ENCODE measurements at places on chromosomes 7 and 10.

DNA sequence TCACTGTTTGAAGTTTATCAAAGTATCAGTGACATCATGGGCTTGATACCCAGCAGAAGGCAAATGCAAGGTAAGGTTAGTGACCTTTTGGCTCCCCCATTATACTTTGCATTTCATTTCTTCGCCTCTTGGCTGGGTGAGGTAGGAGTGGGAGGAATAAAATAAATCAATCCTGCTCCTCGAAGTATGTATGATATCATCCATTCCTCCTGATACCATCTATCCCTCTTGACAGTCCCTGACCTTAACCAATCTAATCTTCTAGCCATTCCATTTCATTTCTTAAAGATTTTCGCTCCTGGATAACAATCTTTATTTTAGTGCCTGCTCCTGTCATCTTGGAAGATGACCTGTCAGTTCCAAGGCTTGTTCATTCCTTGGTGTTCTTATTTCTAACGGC, 1083.3 kb downstream of the NXPH1 start:
- DNase-seq = no peak

DNA sequence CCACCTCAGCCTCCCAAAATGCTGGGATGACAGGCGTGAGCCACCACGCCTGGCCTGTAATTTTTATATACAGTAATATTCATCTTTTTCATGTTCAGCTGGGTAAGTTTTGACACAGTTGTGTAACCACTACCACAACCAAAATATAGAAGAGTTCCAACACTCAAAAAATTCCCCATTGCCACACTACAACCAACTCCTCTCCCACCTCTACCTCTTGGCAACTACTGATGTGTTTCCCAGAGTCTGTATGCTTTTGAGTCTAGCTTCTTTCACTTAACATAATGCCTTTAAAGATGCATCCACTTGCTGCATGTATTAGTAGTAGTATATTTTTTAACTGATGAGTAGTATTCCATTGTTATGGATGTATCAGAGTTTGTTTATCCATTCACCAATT, 90.7 kb downstream of the SRPK2 start:
- DNase-seq = no peak

- DNase-seq = no peak
Measured at GRCh38 chr10:128416231-128416630, 290.0 kb upstream of the MKI67 start.

GRCh38 chr7:4835398-4836205, 26.2 kb downstream of the PAPOLB start:
- no peak for DNase-seq

DNA sequence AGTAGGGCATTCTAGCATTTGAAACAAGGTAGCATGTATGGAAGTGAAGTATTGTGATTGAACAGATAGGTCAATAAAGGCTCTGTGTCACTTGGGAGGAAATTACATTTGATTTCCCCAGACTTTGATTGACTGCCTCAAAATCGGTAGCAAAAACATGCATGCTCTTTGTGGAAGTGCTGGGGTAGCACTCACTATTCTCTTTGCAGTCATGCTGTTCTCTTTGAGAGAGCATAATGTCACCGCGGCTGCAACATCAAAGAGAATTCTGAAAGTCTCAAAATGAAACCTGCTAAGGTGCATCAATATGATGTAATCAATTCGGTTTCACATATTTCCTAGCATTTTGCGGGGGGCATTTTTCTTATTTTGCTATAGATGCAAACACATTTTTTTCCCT, 64.2 kb downstream of the ARMC3 start:
- no peak for DNase-seq

- no peak for DNase-seq
Measured at GRCh38 chr7:6234384-6234783, 38.0 kb downstream of the CYTH3 start.

- DNase-seq = no peak
Measured at GRCh38 chr10:71534568-71535194, 138.0 kb downstream of the CDH23 start.

DNA sequence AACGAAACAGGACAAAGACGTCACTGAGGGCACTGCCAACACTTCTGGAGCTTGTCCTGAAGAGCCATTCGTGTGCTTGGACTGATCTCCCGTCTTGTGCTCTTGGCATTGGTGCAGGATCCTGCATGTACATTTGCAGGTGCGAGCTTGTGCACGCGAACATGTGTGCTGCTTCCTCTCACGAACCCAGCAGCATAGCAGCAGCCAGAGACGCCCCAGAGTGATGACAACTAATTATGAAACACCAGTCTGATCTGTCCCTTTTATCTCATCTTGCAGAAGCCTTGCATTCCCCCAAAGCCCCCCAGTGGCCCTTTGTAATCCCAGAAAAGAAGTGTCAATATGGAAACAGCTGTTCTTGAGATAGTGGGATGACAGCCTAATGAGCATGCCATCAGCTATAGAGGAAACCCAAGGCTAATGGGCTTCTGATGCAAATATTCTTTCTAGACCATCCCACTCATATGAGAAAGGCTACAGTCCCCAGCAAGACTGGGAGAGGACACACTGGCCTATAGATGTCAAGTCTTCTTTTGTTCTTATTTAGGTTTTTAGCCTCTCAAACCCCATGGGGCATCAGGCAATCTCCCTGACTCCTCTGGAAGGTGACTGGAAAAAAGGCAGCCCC, 310.6 kb downstream of the FRMD4A start:
- DNase-seq = no peak

GRCh38 chr7:123570390-123571182, 13.0 kb upstream of the NDUFA5 start:
- no peak for DNase-seq

DNA sequence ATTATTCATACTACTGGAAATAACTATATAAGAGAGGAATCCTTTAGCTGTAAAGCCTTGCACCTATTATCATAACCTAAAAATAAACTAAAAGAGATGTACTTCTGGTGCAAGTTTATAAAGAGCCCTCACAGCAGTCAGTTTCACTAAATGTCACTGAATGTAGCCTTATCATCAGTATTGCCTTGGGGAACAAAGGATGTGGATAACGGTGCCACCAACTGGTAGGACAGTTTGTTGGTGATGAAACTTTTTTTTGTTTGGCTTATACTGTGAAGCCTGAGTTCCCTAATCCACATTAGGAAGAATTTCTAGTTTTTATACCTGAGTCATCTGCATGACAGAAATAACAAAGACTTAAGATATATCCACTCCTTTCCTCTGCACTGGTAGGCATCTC, 117.9 kb upstream of the COL1A2 start:
- peak; percentile 39 for DNase-seq

GRCh38 chr10:13624630-13625029, 37.9 kb downstream of the PRPF18 start:
- no peak for DNase-seq

DNA sequence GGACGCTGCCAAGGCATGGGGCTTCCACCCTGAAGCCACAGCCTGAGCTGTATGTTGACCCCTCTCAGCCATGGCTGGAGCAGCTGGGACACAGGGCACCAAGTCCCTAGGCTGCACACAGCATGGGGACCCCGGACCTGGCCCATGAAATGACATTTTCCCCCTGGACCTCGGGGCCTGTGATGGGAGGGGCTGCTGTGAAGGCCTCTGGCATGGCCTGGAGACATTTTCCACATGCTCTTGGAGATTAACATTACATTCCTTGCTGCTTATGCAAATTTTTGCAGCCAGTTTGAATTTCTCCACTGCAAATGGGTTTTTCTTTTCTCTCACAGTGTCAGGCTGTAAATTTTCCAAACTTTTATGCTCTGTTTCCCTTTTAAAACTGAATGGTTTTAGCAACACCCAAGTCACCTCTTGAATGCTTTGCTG, 463.6 kb downstream of the ZWINT start:
- no peak for DNase-seq

DNA sequence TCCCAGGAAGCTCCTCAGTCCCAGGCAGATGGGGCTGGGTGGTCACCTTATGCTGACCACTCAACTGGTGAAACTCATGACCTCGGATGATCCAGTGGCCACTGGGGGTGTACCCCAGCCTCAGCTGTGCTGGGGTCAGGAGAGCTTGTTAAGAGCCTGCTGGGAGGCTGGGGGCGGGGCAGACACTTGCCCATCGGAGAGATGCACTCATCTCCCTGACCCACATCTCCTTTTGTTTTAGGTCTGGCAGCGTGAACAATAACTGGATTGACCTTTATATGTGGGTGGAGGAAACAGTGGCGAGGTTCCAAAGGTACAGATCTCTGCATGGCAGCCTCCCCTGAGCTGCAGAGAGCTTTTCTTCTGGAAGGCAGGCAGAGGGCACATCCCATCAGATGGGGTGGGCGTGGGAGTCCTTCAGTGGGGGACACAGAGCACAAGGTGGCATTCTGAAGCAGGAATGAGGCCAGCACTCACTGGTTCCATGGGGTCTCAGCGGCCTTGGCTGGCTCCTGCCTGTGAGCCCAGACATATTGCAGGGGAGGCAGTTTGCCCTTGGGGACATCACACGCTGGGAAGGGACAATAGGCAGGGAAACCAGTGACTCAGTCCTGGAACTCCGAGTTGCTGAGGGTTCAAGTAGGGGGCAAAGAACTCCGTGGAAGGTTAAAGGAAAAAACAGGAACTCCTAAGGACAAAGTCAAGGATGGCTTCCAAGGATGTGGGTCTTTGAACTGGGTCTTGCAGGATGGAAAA, 5.2 kb downstream of the ANTXRL start:
- DNase-seq = no peak

DNA sequence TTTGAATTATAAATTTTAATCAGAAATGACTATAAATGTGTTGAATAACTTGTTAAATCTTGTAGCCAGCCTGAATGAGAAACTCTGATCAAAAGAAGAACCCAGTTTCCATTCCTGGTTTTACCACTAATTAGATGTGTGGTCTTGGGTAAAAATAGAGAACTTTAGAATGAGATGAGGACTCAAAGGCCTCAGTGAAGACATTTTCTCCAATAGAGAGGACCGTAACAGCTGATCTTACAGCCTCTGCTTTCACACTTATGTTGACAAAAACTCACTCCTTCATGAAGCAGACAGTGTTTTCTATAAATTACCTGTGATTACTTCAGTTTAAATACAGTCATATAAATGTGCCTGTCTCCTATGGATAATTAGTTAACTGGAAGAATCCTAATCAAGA, 200.1 kb upstream of the MEOX2 start:
- DNase-seq = no peak

- no peak for DNase-seq
Measured at GRCh38 chr7:154627646-154628290, 375.2 kb downstream of the PAXIP1 start.

DNA sequence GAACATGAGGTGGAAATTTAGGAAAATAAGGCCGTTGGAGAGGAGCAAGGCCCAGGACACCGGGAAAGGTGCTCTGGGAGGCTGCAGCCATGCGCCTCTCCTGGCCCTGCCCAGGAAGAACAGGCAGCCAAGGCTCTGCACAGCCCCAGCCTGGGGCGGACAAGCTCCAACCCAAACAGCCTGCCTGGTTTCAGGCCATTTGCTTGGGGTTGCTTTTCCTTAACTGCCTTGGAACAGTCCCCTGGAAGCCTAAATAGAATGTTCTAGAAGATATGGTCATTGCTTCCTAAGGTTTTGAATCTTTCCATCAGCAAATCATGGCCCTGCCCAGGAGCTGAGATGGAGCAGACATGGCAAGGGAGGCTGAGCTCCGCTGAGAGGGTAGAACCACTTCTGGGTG, 11.0 kb downstream of the VSTM4 start:
- DNase-seq = no peak

DNA sequence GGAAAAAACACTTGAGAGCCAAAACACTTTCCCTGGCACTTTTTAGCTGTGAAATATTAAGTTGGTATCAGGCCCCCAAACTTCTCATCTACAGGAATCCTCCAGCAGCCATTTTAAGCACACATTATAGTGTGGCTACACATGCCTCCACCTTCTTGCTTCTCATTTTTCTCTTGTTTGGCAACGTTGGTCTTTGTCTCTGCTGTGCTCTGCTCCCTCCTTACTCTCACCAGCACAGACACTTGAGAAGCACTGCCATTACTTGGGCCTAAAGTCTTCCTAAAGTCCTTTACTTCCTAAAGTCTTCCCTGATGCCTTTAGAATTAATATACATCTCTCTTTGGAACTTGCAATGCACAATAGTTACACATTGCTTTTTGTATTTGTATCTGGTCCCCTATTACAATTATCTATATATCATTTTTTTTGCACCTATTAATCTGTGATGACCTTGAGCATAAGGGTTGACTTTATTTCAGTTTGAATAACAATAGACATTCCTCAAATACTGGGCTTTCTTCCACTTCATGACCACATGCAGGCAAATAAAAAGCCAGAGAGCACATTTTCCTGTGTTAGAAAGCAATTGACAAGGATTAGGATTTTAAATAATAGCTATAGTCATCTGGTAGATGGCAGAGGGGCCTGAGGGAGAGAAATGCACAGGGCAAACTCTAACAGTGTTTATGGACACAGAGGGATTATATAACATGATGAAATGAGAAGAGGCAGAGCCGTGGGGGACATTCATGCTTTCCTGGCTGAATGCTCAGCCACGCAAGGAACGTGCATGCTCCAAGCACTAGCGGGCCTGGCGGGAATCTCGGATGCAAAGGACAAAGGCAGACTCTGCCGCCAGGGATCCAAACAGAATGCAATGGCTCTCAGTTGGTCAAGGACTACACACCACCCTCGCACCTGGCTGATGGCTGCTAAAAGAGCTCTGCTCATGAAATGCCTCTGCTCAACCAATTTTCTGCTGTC, 99.3 kb downstream of the CDC14C start:
- DNase-seq = no peak

DNA sequence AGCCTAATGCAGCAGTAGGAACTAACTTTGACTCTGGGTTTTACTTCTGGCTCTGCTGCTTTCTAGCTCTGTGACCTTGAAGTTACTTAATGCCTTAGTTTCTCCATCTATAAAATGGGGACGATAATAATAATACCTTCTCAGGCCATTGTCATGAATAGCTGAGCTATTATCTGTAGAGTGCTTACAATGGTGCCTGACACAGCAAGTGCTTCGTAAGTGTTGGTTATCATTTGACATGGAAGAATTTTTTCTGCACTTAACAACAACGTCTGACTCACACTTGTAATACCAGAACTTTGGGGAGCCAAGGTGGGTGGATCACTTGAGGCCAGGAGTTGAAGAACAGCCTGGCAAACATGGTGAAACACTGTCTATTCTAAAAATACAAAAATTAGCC, 140.5 kb downstream of the ARL4A start:
- DNase-seq = no peak

GRCh38 chr7:99313204-99313573, 12.5 kb upstream of the ARPC1A start:
- DNase-seq = no peak

- no peak for DNase-seq
Measured at GRCh38 chr10:1380088-1380671, 324.0 kb downstream of the WDR37 start.

DNA sequence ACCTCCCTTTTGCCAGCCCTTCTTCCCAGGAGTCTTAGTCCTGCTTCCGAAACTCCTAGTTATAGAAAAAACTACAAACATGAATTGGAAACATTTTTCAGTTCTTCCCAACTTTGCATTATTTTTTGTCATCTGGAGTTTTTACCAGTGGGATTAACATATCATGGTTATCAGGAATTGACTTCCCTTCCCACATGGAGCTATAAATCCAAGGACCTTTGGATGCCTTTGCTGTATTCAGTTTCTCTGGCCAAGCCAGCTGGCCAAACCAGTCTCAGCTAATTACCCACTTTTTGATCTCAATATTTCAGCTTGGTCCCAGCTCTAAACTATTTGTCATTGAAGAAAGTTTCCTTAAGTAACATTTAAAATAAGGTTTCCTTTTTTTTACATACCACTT, 570.6 kb downstream of the SORCS1 start:
- no peak for DNase-seq

GRCh38 chr7:22402250-22402649, 45.3 kb upstream of the RAPGEF5 start:
- DNase-seq = no peak

Measured in HT-29 (cell line).